ENCODE measurements at places on chromosomes 7 and 10.

- no peak for DNase-seq
Measured at GRCh38 chr7:148436571-148436970, 154.0 kb upstream of the C7orf33 start.

DNA sequence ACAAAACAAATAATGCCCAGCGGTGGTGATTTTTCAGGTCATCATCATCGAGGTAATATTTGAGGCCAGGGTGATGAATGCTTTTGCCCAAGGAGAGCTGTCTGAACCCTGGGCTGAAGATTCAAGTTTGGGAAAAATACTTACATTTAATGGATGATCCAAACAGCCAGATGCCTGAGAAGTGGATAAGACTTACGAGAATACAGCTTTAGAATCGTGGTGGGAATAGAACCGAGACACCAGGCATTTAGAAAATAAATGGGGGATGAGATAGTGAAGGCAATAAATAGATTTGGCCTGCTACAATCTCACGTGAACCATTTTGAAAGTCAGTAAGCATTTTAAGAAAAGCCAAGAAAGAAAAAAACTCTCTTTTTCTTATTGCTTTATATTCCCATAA is 12.2 kb upstream of the PROSER2 start:
- DNase-seq, result no peak

DNA sequence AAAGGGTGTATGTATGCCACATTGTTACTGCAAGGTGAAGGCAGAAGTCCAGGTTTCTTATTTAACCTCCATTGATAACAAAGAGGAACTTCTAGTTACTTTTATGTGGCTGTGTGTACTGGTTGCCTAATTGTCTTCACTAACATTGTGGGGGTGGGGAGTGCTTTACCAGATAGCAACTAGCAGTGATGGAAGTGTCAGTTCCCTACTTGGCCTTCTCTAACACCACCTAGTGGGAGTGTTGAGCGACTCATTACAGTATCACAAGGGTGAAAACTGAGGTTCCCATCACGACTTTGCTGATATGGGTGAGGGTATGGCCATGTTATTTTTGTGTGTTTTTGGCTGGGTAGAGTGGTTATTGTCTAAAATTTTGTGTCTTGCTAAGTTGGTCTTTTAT is 274.4 kb downstream of the THSD7A start:
- DNase-seq, result no peak

DNA sequence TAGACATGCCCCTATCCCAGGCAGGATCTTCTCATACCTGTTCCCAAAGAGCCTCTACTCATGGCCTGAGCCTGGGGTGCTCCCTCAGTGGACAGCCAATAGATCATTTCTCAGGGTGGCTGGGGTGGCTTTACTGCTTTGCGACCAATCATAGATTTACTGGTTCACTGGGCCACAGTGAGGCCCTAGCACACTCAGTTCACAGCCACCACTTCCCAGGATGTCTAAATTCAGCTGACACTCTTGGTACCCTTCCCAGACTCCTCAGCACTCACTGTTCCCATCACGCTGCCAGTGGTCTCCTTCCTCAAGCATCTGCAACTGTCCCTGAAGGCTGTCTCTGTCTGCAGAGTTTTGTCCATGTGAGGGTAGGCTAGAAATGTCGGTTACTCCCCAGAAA is 50.6 kb downstream of the ARHGAP22 start:
- no peak for DNase-seq

- DNase-seq, result no peak
Measured at GRCh38 chr10:131419797-131420196, 108.3 kb upstream of the TCERG1L start.

- no peak for DNase-seq
Measured at GRCh38 chr7:139249179-139249810, 18.3 kb downstream of the UBN2 start.

DNA sequence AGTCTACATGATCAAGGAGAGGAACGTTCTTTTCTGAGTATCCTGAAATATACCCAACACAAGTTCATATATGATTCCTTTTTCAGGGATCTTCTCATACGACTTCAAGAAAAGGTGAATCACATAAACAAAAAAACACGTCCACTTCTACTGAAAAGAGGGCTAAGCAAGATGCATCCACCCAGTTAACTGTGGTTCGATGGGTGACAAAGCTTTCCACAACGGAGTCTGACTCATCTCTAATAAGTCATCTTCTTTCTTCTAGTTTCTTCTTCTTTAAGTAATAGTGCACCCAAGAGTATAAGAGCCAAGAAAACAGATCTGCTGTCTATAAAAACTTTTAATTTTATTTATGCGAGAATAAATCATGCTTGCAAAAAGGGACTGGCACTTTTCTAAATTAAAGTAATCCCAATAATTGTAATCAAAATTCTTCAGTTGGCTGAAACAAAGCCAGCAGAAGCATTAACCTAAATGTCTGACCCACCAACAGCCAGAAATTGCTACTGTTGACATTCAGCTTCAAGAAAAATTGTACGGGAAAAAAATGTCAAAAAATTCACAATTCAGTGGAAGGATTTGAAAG is 146.9 kb upstream of the ANK3 start:
- peak; percentile 25 for DNase-seq

DNA sequence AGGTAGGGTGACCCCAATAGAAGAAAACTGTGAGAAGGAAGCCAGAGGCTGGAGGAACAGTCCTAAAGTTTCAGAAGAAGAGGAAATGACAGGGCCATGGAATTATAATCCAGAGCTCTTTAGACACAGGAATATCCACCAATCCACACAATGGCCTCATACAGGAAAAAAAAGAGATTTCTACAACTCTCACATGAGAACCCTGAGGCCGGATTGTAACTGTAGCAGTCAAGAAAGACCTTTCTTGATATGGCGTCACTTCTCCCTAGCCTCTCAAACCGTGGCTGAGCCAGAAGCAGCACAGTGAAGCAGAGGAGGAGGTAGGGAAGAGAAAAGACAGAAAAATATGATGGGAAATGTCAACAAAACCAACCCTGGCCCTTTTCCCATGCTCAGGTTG is 76.9 kb downstream of the RAPGEF5 start:
- DNase-seq, result no peak

GRCh38 chr7:130879191-130879590 is 145.2 kb upstream of the KLF14 start:
- no peak for DNase-seq

- peak; percentile 74 for DNase-seq
Measured at GRCh38 chr10:27558612-27559020, 54.5 kb downstream of the RAB18 start.

- no peak for DNase-seq
Measured at GRCh38 chr10:133457100-133457841, 3.5 kb downstream of the SCART1 start.

- no peak for DNase-seq
Measured at GRCh38 chr10:108598831-108599230, 1324.5 kb downstream of the XPNPEP1 start.

DNA sequence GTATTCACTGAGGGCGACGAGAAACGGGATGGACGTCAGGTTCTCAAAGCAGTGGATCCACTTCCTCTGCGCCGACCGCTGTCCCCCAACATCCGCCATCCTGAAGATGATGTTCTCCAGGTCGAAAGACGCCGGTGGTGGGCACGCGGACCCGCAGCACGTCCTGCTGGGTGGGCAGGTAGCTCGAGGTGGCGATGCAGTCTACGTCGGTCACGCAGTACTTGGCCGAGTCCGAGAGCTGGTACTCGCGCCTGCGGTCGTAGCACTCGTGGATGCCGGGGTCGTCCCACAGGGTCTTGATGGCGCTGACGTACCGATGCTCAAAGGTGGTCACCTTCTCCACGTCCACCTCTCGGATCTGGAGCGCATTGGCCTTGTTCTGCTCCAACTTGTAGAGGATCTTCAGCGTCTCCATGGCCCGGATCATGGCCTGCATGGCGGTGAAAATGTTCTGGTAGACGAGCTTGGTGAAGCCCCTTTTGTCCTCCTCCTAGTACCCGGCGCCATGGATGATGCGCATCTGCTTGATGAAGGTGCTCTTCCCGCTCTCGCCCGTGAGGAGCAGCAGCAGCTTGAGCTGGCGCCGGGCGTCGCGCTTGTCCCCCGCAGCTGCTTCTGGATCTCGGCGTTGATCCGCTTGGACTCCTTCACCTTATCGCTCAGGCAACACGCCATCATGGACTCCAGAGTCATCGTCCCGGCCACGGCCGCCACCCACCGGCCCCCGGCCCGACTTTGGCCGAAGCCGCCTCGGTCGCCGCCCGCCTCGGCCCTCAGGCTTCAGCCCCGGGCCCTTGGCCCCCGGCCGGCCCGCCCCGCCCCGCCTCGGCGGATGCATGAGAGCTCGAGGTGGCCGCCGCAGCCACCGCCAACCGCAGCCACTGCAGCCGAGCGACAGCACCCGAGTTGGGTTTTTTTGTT is 122.9 kb upstream of the KCTD7 start:
- no peak for DNase-seq

Data from AG10803 (cell line).